ENCODE measurements at places on chromosomes 2 and 18.

DNA sequence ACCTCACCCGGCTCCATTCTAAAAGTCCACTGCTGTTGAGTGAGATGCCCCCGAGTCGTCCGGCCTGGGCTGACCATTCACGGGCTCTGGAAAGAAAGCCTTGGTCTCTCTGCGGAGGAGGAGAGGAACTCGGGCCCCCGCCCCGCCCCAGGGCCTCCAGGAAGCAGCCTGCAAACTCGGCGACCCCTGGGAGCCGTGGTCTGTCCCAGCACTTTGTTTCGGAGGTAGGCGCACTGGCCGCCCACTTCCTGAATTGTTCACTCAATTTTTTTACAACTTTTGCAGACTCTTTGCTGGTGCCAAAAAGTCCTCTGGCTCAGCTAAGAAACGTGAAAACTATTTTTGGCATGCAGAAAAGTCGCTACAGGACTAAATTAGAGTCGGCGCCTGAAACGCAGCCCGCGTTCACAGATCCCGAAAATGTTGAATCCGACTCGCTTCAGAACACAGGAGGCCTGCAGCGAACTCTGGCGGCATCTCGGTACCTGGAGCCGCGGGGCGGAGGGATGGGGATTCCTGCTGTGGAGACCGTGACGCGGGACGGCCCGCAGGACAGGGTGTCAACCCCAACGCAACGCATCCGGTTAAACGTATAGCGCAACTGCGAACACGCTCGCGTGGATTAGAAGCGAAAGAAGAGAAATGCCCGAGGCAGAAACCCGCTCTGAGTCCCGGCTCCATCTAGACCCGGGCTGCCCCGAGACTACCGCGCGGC, 1.5 kb downstream of the PXDN start:
- no peak for DNase-seq

DNA sequence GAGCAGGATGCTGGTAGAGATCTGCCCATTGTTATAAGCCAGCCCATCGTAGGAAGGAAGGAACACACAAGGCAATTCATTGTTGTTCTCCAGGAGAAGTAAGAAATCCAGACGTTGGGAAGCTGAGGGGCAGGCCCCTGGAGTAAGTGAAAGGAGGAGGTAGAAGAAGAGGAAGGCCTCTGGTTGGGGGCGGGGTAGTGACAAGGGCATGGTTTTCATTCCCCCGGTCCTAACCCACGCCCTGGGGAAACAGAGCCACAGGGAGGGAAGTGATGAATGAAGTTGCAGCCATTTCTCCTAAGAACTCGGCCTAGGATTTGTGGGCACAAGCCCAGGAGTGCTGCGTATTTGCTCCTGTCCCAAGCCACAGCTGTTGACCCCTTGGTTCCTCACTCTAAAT, 18.0 kb downstream of the LBH start:
- no peak for DNase-seq

- DNase-seq: no peak
Measured at GRCh38 chr18:3791238-3791637, 341.3 kb downstream of the TGIF1 start.

DNA sequence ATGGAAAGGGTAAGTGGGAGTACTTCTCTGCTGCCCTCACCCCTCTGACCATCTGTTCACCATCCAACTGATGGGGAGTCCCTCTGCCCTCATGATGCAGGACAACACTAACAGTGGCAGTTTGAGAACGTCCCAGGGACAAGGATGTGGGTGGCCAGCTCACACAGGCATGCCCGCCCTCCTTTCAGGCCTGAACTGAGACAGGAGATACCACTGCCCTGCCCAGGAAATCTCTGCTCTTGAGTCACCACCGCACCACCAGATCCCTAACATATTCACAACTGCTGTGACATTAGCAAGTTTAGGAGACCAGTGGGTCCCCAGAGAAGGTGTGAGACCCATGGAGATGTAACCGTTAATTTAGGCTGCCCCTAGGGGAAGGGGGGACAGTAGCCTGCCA, 66.2 kb downstream of the TRAPPC8 start:
- DNase-seq: no peak

DNA sequence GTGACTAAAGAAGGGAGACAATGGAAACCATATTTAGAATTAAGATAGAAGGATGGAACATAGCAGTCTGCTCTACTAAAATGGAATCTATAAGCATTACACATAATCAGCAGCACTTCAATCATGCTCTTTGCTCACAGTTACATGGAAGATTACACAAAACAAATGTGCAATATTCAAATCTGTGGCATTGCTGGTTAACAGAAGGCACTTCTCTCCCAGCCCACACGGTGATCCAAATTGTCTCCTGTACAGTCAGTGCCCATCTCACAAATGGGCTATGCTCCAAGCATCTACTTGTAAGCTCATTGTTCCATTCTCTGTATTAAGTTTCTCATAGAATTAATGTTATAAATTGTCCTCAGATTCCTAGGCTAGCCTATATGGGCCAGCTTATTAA, 716.6 kb downstream of the NRXN1 start:
- DNase-seq: no peak

DNA sequence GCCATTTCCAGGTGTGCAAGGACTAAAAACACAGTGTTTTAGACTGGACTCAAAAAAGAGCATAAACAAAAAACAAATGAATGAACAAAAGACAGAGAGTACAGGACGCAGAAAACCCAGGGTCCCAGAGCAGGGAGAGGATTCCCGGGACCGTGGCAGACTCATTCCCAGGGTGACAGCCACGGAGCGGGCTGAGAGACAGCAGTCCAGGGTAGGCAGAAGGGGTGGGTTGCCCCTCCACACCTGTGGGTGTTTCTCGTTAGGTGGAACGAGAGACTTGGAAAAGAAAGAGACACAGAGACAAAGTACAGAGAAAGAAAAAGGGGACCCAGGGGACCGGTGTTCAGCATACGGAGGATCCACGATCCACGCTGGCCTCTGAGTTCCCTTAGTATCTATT, 273.4 kb downstream of the EIPR1 start:
- DNase-seq: no peak

DNA sequence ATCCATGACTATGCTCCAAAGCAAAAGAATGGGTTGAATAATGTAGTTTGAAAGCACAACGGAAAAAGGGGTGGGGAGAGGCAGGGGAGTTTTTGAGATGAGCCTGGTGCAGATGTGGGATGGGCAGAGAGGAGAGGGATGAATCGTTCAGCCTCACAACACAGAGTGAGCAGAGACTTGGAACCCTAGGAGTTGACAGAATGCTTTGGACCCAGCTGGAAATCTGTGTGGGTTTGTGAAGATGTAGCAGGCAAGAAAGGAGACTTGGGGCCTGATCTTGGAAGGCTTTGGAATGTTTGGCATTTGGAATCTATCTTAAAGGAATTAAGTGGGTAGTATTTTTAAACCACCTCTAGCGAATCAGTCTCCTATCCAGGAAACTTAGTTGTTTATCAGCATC, 66.0 kb upstream of the KCTD1 start:
- no peak for DNase-seq

DNA sequence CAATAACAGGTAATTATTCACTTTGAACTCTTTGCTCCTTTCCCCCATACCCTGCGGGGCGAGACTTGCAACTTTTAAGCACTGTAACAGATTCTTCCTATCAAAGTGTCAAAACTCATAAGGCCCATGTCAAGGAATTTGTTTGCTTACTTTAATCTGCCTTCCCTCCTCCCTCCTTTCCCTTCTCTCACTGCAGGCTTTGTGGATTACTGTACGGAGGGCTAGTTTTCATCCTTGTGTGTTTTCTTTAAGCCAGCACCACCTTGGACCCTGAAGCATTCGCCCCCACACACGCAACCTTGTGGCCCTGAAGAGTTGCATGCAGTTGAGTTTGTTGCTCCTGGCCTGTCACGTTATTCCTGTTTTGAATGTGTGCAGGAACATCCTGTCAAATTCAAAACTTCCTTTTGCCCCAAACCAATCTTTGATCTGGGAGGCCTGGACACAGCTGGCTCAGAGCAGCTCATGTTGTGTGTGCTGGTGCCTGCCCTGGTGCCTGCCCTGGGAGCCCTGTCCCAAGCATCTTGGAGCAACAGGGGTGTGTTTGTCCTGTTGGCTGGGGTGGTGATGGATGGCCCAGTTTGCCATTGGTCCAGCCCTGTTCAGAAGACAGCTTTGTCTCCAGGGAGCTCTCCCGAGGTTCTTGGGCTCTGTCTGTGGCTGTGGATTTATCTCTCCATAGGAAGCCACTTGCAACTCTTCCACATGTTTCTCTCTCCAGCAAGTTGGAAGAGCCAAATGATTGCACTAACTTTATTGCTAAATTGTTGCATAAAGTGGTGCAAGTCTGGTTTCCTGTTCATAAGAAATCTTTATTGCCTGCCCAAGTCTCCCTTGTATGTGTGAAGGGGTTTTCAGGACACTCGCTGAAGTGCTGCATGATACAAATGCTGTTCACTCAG, 199.6 kb downstream of the VAPA start:
- DNase-seq: no peak

DNA sequence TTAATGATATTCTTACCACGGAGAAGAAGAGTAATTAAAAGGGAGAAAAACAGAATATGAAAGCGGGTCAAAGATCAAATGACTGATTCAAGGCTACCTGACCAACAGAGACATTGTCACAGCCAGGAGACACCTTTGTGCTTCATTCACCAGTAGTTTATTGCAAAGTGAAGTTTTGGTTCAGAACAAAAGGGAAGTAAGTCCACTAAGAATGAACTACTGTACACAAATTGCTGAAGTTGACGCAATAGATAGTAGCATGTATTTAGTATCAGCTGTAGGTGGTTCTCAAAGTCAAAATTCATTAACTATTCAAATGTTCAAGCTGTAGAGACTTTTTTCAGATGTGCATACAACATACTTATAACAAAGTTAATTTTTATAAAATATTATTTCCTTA, 64.7 kb upstream of the COX7A2L start:
- DNase-seq: no peak

DNA sequence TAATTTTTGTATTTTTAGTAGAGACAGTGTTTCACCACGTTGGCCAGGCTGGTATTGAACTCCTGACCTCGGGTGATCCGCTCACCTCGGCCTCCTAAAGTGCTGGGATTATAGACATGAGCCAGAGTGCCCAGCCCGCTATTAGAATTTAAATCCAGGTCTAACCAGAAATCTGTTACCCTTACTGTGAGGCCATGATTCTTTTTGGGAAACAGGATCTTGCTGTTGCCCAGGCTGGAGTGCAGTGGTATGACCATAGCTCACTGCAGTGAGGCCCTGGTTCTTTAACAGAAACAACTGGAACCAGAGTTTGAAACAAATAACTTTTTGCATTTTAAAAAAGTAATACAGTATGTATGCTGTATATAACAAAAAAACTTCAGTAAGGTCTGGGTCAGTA, 75.7 kb downstream of the NOL10 start:
- no peak for DNase-seq

- no peak for DNase-seq
Measured at GRCh38 chr2:65788556-65788955, 356.2 kb upstream of the SPRED2 start.

DNA sequence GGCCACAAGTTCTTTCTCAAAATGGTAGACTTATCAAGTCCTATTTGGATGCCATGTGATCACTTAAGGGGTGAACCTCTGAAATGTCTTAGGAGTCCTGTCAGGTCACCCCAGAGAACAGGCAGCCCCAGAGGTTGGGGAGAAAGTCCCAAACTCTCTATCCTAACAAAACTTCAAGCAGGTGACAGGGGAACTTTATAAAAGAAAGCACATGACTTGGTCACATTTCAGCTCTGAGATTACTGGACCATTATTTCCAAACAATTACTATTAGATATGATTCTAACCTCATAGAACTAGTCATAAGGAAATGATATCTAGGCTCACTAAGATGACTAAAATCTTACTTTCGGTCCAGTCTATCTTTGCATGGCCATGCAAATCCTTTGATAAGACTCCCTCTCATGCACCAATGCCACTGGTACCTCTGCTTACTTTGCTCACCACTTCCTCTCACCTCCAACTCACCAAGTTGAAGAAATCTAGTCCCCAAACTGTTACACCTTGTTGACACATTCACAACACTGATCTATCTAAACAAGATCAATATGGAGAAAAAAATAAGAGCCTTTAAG, 107.0 kb downstream of the GALNT14 start:
- no peak for DNase-seq

- DNase-seq: no peak
Measured at GRCh38 chr2:19116918-19117317, 241.5 kb downstream of the OSR1 start.

DNA sequence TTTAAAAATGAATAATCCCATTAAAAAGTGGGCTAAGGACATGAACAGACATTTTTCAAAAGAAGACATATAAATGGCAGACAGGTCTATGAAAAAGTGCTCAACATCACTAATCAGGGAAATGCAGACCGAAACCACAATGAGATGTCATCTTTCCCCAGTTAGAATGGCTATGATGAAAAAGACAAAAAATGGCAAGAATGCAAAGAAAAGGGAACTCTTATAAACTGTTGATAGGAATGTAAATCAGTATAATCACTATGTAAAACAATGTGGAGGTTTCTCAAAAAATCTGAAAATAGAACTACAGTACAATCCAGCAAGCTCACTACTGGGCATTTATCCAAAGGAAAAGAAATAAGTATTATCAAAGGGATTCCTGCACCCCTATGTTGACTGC, 169.2 kb downstream of the METTL4 start:
- no peak for DNase-seq

DNA sequence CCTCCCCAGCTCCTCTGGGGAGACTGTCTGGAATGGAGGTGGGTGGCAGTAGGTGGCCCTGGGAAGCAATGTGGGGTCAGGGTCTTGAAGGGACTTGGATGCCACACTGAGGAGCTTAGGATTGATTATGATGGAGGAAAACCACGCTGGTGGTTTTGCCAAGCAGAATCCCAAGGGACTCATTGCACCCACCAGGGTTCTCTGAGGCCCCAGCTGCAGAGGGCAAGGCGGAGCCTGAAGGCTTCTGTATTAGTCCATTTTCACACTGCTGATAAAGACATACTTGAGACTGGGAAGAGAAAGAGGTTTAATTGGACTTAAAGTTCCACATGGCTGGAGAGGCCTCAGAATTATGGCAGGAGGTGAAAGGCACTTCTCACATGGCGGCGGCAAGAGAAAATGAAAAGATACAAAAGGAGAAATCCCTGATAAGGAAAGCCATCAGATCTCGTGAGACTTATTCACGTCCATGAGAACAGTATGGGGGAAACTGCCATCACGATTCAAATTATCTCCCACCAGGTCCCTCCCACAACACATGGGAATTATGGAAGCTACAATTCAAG, 87.2 kb upstream of the YWHAQ start:
- no peak for DNase-seq

DNA sequence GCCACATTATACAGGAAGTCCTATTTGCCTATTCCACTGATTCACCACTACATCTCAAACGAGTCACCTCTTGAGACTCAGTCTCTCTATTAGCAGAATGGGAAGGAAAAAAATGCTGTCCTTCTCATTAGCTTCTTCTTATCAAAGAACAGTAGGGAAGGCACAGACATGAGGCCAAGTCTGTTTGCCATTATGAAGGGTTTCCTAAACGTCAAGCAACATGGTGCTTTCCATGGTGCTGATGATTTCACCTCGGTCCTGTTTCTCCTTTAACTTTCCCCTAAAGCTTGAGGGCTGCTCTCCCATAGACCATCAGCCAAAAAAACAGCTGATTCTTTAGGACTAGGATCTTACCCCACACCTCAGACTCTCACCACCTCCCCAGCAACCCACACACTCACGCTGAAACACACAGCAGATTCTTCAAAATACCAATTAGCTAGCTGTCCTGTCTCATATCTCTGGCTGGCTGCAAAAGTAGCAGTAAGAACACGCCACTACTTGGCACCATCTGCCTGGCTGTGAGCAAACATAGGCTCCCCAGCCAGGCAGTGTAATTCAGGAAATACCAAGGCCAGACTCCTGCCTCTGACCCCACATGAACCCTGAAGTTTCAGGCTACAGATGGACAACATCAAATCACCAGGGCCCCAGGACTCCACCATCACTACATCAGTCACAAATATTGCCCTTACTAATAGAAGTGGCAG, 30.5 kb downstream of the GALNT14 start:
- no peak for DNase-seq
